ENCODE measurements at places on chromosomes 1 and 21.

GRCh38 chr1:32775640-32776337, 41.4 kb downstream of the YARS1 start:
- DNase-seq, result no peak

GRCh38 chr1:14788080-14788479, 189.6 kb downstream of the KAZN start:
- no peak for DNase-seq

GRCh38 chr1:84089867-84090266, 54.2 kb upstream of the PRKACB start:
- no peak for DNase-seq

DNA sequence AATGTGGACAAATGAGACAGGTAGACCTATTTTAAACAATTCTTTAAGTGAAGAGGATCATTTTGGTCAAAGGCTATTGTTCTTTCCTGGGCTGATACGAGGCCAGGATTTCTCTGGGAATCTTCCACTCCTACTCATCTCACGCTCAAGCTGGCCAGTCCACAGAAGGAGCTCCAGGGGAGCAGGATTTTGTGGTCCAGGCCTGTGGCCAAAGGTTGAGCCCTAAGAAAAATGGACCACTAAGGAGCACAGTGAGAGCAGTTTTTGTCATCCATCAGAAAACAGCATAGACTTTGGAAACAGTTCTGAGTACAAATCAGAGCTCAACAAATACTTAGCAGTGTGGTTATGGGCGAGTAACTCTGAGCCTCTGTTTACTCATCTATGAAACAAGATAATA, 260.2 kb upstream of the RUNX1 start:
- DNase-seq, result no peak

DNA sequence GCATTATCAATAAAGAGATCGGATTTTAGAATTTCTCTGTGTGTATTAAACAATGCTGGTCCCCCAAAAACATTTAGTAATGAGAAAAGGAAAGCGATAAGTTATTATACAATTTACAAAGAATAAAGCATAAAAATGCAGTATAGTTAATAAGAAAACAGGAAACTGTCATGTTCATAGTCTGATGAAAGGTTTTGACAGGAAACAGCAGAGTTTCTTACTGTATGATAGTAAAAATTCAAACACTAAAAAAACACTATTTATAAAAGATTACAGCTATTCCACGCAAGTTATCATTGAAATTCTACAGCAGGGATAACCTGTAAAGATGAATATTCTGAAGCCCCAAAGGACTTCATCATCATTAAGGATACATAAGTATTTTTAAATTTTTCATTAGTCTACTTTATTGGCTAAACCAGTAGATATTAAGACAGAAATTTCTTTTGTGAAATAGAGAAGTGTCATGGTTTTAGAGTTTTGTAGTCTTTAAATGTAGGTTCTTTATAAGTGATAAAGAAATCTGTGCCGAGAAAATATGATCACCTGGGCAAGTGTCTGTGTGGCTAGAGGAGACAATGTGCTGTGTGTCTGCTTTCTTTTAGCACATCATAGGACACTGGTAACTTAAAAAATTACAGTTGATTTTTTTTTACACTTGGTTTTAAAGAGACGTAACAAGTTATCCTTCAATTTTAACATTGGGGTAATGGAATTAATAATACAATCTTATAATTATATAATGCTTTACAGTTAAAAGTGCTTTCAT, 49.7 kb upstream of the GFI1 start:
- DNase-seq, result no peak

GRCh38 chr1:41174170-41174569, 67.9 kb downstream of the SCMH1 start:
- DNase-seq, result no peak

DNA sequence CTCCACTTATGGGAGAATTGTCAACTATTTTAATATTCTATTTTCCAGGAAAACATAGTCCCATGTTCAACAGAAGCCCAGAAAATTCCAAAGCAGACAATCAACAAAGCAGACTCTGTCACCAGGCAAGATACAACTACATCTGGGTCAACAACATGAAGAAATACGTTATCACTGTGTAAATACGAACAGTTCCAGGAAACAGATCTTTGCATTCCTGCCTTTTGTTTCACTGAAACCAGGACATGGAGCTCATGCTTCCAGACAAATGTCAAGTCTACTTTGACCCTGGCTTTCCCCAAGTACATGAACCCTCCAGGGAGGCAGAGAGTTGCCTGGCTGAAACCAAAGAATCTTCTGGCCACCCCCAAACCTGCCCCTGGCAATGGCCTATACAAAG, 106.7 kb downstream of the SETD4 start:
- DNase-seq, result peak; percentile 33

- no peak for DNase-seq
Observed at GRCh38 chr1:247747616-247748015, 325 bp downstream of the OR14A2 start.
